ENCODE measurements at places on chromosomes 7 and 10. TPM values are rescaled to one million over a fixed set of nuclear protein-coding genes. Genes with fewer than 3 reads are reported as not detected.

GRCh38 chr10:12974078-12974477, 27.4 kb downstream of the CCDC3 start:
- no peak for DNase-seq

- DNase-seq, result no peak
These were observed 2.1 kb upstream of the DMBT1 start for GRCh38 chr10:122558452-122558851.

- DNase-seq, result peak; percentile 58
These were observed 342.7 kb upstream of the KLF6 start for GRCh38 chr10:4127518-4128315.

The GPR26 gene
- polyA plus RNA-seq, result not detected

The GATA3 gene
- polyA plus RNA-seq, result 0.14 TPM

GRCh38 chr7:2217716-2218443, 14.9 kb downstream of the MAD1L1 start:
- DNase-seq, result no peak

The KLF14 gene
- polyA plus RNA-seq, result 0.36 TPM

GRCh38 chr10:28822719-28823464, 145.6 kb downstream of the BAMBI start:
- no peak for DNase-seq

The CYP2C19 gene
- not detected for polyA plus RNA-seq

- no peak for DNase-seq
These were observed 81.6 kb downstream of the RSU1 start for GRCh38 chr10:16735671-16736070.

DNA sequence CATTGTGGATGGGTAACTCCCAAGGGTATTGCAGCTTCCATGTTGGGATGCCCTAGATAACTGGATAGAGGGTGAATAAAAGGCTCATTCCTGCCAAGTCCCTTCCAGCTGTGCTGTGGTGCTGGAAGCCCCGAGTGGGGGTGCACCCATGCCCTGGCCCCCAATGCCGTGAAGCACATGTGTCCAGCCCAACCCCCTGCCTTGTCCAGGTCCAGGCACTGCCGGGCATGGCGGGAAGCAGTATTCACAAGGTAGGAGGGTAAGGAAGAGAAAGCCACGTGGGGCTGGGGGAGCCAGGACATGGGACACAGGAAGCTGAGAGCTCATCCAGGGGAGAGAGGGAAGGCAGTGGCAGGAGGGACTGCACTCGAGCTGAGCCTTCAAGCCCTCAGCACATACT, 148.2 kb upstream of the CDCA7L start:
- no peak for DNase-seq

The VCL gene
- polyA plus RNA-seq, result 25.3 TPM

DNA sequence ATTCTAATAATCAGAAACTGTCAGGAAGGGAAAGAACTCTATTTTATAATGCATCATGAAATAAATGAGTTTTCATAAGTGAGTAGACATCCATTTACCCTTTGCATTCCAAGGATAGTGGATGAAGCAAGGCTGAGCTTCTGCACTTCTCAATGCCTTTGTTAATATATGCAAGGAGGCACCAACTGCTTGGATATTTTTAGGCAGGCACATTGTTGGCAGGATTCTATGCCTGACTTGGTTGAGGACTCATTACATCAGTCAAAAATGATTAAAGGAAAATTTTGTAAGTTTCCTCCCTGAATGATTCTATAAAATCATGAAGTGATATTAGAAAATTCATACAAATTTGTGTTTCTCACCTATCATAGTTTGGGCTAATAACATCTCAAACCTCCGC, 612.2 kb upstream of the POM121L12 start:
- DNase-seq, result no peak

DNA sequence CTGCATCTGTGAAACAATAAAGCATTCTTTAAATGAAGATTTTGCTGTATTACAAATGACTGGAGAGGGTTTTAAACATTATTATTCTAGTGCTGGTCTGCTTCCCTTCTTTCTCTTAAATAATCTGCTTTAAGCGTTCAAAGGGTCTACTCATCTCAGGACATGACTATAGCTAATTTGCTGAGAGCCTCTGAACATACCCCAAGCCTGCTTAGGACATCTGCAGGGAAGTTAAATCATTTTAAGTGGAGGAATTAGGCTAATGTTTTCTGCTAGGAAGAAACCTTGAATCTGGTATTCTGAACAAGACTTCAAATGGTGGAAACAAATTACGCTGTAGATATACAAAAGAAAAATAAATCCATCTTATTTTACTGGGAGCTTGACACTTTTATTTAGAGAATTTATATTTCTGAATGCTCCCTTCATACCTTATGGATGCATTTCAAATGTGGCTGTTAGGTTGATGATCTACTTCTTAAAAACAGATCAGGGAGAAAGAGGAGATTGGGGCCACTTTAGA, 124.4 kb upstream of the ITGB1 start:
- no peak for DNase-seq

GRCh38 chr10:74047871-74048270, 50.0 kb downstream of the VCL start:
- DNase-seq, result no peak

The PDE1C gene
- polyA plus RNA-seq, result not detected

GRCh38 chr7:706721-707120, 19.8 kb upstream of the DNAAF5 start:
- DNase-seq, result no peak

The CDH23 gene
- polyA plus RNA-seq, result 0.24 TPM

DNA sequence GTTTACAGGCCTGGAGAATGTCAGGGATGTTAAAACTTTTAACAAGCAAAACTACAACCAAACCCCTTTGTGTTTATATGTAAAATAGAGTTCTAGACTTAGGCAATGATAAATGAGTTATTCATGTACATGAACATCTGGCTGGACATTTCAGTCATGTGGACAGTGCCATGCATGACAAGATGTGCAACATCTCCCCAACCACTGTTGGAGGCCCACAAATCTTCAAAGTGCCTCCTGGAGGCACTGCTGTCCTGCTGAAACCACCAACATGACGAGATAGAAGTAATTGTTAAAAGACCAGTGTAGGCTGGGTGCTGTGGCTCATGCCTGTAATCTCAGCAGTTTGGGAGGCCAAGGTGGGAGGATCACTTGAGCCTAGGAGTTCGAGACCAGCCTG, 18.4 kb downstream of the PPIA start:
- no peak for DNase-seq

DNA sequence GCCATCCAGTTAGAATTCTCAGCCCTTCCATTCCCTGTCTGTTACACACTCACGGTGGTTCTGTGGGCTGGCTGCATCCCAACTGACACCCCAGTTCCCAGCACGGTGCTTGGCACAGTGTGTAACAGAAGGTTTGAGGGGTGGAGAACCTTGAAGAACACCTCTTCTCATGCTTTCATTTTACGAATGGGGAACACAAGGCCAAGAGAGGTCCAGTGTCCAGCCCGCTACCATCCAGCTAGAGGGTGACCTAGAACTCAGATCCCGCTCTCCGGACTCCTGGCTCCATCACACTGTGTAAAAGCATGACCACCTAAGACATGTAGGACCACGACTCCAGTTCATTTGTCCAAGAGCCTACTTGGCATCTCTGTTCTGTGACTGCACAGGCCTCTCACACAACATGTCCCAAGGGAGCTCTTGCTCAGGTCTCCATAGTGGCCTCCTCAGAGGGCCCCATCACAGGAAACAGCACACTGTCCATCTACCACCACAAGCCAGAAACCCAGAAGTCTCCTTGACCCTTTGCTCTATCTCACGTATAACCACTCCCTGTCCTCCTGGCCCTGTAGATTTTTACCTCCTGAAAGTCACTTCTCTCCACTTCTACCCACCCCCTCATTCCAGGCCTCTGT, 2.8 kb upstream of the CDH23 start:
- DNase-seq, result no peak

The SMKR1 gene
- polyA plus RNA-seq, result 0.64 TPM

The C10orf67 gene
- not detected for polyA plus RNA-seq

DNA sequence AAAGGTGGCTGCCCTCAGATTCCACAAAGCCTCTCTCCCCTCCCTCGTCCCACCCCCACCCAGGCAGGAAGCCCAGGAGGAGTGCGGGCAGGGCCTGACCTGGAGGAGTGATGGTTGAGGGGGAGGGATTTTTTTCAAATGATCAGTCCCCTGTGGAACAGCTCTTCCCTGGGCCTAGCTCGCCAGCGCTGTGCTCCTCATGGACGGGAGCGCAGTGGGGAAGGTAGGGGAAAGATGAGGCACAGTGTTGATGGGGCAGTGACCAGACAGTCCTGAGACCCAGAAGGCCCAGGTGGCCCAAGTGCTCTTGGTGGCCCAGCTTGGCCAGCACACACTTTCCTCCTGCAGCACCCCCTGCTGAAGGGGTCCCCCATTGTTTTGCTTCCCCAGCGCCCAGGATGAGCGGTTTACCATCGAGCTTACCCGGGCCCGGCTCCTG, 8.5 kb downstream of the SAP25 start:
- DNase-seq, result no peak

The ANLN gene
- not detected for polyA plus RNA-seq

The ZNF800 gene
- 56.7 TPM for polyA plus RNA-seq

DNA sequence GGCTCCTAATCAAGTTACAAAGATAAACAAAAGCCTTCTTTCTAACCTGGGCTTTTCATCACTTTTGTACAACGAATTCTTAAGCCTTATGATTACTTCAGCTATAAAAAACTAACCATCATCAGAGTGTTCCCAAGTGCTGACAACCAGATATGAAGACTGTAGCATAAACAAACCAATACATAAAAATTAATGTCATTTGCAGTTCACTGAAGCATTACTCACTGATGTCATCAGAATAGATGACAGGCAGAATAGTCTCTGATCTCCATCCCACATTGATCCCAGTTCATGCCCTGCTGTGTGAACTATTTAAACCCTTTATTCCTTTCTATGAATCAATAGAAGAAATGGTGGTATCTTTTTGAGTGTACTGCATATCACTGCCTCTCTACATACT, 84.4 kb downstream of the DNAJC1 start:
- no peak for DNase-seq

The TSPAN13 gene
- polyA plus RNA-seq, result 272 TPM

The TAS2R40 gene
- not detected for polyA plus RNA-seq

DNA sequence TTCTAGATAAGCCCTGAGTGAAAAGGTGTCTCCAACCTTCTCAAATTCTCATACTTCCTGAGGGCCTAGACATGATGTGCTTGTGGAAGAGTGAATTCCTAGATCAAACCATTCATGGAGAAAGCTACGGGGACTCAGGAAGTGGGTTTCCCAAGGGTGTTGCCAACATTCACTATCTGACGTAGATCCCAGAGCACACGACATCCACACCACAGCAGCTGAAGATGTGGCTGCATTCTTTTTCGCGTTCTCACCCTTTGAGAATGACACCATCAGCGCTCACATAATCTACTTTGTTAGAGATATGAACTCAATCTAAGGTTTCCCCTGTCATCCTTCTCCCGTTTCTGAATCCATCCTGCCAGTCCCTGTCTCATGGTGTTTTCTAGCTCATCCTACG, 290.8 kb downstream of the DNAJB6 start:
- no peak for DNase-seq

GRCh38 chr7:102175423-102176170, 111.1 kb upstream of the SH2B2 start:
- no peak for DNase-seq

DNA sequence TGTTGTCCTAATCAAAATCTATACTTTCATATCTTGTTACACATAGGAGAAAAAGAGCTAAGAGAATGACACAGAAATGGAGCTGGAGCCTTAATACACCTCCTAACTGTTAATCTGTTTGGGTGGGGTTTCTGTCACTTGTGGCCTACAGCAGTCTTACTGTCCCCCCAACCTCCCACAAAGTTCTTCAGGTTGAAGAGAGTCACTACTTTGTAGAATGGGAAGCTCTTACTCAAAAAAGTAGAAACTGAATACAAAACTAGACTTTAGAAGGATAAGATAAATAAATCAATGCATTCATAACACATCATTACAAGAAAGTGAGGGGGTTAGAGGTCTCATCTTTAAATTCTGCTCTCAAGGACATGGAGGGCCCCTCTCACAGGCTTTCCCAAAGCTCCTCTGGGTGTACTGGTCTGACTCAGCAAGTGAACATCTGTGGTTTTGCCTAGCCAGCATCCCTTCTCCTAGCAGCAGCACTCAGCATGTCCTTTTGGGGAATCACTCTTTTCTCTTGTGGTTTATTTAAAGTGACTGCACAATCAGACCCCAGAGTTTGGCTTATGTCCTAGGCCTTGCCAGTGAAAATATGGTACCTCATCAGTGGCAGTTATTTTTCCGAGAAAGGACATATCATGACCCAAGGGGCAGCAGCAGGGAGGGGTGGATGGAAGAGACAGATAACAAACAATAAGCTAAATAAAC, 2.0 kb upstream of the BLVRA start:
- DNase-seq, result no peak

GRCh38 chr7:16562456-16563220, 36.0 kb downstream of the LRRC72 start:
- DNase-seq, result no peak

The RHOBTB1 gene
- polyA plus RNA-seq, result 1.9 TPM

Measured in naive B cell (primary cell).